ENCODE measurements at places on chromosomes 1 and 21. TPM values are rescaled to one million over a fixed set of nuclear protein-coding genes. Genes with fewer than 3 reads are reported as not detected.

- no peak for DNase-seq
These were observed 74.7 kb downstream of the HSPA13 start for GRCh38 chr21:14308234-14308633.

DNA sequence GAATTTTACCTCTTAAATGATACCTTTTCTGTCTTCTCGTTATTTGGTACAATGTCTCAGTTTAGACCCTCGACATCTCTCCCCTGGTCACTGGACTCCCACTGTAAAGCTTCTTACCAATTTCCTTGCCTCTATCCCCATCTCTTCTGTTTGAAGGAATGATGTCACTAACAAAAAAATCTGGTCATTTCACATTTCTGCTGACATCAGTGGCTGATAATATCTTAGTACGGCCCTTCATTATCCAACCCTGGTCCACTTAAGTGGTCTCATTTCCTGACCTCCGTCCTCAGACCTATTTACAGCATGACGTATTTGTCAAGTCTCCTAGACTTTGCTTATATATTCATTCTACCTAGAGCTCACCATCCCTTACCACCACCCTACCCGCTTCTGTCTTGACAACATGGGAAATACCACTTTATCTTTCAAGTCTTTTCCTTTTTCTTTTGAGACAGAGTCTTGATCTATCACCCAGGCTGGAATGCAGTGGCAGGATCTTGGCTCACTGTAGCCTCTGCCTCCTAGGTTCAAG lies 60.9 kb downstream of the C1orf21 start:
- DNase-seq: no peak

- no peak for DNase-seq
These were observed 938.9 kb upstream of the ADGRL4 start for GRCh38 chr1:79945391-79945790.

- DNase-seq: no peak
These were observed 34.7 kb upstream of the C1orf115 start for GRCh38 chr1:220655509-220655908.

DNA sequence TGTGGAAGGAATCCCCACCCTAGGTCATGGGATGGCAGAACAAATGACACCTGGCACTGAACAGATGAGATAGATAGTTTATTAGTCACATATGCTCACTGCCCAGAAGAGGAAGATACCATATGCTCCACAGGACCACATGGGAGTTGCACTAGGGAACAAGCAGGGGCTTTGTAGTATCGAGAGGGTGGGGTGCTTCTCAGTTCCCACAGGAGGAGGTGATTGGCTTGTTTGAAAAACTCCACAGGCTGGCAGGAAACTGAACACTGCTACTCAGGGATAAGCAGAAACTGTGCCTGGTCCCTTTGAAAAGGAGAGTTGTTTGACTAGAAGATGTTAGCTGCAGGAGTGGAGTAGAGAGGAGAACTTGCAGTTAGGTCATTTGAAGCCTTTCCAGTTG lies 31.9 kb upstream of the RXRG start:
- DNase-seq: no peak

DNA sequence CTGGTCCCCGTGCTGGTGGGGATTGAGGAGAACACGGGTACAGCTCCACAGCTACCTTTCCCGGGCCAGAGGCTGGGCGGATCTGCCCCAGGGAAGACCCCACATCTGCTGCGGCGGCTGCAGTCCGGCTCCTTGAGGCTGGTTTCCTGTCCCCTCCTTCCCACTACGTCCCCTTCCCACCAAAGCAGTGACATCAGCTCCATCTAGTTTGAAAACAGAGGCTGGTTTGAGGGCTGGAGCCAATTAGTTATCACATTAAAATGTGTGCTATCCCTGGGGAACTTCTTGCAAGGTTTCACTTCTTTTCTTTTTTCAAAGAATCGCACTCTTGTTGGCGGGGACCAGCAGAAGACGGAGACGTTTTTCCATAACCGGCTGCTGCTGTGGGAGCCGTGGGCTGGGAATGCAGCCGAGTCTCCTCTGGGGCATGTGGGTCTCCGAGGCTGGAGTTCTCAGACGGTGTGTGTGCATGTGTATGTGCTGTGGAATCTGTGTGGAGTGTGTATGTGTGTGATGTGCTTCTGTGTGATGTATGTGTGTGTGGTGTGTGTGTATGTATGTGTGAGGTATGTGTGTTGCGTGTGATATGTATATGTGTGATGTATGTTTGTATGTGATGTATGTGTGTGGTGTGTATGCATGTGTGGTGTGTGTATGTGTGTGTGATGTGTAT lies 8.9 kb upstream of the PCBP3 start:
- DNase-seq: no peak

AADACL3 gene
- polyA plus RNA-seq: not detected

OPRD1 gene
- 0.43 TPM for polyA plus RNA-seq

KPNA6 gene
- polyA plus RNA-seq: 35.1 TPM

LPAR3 gene
- polyA plus RNA-seq: 1.3 TPM

KIF17 gene
- polyA plus RNA-seq: 1.6 TPM

SPRR1A gene
- polyA plus RNA-seq: not detected

OR11L1 gene
- not detected for polyA plus RNA-seq

C1orf210 gene
- not detected for polyA plus RNA-seq

All from muscle of back (tissue), 13 donors.